HuH-7 (cell line): ENCODE measurements at places on chromosomes 7 and 10.
A peak's percentile ranks its signal among the peaks of the same experiment; 100 is the strongest.

- no peak for DNase-seq
These were observed 16.1 kb downstream of the ST7 start for GRCh38 chr7:116969371-116969902.

DNA sequence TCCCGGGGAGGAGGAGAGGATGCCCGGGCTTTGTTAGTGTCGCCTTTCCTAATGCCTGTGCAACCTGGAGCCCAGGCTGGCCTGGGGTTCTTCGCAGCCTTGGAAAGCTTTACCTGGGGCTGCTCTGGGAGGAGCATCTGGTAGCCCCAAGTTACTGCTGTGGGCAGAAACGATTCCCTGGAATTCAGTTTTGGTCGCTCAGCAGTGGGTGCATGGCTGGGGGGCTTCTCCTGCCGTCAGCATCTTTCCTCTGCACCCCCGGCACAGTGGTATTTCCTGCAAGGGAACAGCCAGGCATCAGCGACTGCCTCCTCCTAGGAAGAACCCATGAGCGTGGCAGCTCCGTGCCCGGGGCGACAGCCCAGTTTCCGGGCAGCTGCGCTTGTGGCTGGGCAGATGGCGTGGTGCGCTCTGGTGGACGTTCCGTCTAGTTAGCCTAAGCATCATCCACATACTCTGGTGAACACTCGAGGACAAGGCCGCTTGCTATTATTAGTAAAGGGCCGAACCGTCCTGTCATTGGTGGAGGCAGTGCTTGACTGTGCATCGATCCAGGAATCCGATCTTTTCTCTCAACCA lies 107.0 kb upstream of the BTBD16 start:
- no peak for DNase-seq

GRCh38 chr10:109962247-109962646 lies 38.9 kb upstream of the XPNPEP1 start:
- DNase-seq = no peak

GRCh38 chr7:108308903-108309302 lies 147.3 kb downstream of the NRCAM start:
- no peak for DNase-seq

- DNase-seq = no peak
These were observed 18.8 kb upstream of the EBF3 start for GRCh38 chr10:129982825-129983224.

DNA sequence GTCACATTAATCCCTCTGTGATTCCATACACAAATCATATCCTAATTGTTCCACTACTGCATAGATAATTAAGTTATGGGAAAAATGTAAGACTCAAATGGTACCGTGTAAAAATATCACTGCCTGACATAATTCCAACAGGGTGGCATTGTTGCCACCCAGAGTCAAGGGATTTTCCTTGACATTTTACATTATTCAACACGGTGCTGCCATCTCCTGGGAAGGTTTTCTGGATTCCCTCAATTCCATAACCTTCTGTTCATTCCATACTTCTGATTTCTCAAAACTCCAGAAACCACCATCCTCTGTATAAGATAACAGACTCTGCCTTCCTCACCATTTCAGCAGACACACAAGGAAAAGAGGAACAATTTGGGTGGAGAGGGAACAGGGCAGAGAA lies 495.9 kb downstream of the XPNPEP1 start:
- no peak for DNase-seq

DNA sequence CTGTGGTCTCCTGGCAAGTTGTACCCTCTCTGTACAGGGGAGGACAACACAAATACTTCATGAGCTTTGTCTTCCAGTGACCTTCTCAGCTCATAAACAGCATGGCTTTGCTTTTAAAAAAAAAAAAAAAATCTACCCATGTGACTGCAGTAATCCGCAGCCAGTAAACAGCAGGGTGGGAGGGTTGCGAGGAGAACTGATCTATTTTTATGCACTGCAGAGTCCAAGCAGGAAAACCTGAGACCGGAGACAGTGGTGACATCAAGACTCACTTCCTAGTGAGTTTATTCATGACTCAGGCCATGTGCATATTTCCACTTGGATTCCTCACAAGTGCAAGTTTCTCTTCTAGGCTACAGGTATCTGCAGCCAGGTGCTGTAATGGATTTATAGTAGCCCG lies 127.9 kb downstream of the NRF1 start:
- DNase-seq = no peak

GRCh38 chr7:154375956-154376355 lies 323.8 kb downstream of the DPP6 start:
- DNase-seq = no peak

DNA sequence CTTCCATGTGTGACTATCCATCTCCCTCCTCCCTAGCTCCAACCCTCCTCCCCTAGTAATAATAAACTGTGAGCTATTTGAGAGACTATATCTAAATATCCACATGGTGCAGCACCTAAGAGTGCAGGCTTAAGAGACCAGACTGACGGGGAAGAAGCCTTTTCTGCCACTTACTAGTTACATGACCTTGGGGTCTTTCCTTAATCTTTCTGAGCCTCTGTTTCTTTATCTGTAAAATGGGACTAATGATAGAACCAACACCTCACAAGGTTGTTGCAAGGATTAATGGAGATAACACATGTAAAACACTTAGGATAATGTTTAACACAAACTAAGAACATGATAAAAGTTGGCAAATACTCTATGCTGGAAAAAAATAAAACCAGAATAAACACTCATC lies 37.1 kb upstream of the FBXW4 start:
- DNase-seq = no peak

GRCh38 chr7:1523844-1524243 lies 6.7 kb upstream of the MAFK start:
- peak; percentile 62 for DNase-seq
